NCI-H2029 (cell line): ENCODE measurements at places on chromosomes 12 and 14.

DNA sequence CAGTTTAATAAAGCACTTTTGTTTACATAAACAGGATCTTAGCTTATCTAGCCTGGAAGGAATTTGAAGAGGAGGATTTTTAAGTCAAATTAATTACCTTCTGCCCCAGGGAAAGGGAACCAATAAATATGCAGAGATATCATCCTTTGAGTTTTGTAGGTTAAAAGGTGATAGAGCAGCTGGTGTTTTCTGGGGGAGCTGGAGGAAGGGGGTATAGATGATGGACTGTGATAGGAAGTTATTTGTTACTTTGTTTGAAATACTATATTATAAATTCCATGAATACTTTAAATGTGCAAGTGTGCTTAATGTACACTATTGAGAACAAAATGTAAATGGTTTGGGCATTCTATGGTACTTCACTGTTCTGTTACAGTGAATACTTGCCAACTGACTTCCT, 55.2 kb downstream of the NPAS3 start:
- DNase-seq = no peak

DNA sequence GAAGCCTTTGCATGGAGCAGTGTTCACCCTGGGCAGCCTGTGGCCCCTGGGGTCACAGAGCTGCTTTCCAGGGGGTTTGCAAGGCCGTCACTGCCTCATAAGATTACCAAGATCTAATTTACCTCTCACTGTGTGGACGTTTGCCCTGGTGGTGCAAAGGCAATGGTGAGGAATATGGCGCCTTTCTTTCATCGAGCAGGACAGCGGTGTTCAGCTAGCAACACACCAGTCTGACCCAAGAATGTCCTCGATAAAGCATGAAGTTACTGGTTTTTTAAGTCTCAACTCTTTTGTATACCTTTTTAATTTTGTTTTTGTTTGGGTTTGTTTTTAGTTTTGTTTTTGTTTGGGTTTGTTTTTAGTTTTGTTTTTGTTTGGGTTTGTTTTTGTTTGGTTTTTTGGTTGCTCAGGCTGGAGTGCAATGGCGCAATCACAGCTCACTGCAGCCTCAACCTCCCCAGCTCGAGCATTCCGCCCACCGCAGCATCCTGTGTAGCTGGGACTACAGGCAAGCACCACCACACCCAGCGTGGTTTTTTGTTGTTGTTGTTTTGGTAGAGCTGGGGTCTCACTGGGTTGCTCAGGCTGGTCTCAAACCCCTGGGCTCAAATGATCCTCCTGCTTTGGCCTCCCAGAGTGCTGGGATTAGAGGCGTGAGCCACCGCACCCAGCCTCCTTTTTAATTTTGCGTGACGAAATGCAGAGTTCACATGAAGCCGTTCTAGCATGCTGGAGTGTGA, 57.9 kb downstream of the PPP2R5C start:
- no peak for DNase-seq

DNA sequence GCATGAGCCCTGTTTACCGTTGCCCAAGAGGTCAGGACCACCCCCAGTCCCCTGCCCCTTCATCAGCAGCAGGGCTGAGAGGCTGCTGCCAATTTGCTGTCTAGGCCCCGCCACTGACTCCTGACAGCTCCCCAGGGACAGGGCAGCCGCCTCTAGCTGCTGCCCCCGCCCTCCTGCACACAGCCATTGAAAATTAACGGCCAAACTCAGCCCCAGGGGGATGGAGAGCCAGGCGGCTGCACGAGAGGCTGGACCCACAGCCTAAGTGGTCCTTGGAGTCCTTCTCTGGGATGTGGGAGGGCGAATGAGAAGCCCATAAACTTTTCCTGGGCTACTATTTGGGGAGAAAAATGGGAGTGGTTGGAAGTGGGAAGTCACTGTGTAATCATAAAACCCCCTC, 4.6 kb downstream of the FOXN4 start:
- DNase-seq = no peak

DNA sequence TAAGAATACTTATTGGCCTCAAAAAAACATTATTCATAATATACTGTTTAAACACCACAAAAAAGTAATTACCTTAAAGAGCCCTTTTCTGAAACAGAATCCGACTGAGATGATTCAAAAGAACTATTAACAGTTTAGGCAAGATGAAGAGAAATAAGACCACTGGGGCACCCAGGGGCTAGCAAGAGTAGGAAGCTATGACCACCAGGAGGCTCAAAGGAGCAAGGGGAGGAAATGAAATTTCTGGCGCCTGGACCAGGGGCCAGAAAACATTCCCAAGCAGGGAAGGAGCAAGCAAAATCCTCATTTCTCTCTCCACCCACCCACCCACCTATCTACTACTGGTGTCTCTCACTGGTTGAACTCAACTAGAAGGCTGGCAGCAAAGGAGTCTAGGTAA, 6.3 kb upstream of the DCAF4 start:
- DNase-seq = no peak

DNA sequence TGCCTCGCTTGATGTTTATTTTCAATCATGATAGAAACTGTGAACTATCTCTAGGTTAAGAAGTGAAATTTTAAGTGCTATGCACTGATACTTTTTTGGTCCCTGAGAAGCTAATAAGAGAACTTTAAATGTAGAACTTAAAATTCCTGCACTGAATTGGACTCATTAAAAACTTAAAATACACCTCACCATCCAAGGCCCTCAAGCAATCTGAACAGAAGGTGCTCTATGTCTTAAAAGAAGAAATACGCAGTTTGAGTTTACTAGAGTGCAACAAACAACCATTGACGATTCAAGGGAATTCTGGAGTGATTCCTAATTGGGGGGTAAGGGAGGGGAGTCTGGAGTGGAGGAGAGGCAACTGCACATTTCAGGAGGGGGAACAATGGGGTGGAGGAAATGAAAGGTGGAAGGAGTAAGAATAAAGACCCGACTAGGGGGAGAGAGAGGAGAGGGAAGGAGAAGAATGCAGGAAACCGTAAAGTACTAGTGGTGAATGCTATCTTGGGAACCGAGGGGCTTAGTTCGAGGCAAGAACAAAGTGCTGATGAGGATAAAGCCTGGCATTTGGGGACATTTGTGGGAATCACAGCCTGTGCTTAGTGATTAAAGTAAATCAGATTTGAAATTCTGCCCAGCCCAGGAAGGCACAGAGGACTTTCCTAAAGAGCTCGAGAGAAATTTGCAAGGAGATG, 389.7 kb downstream of the AACS start:
- no peak for DNase-seq
